ENCODE measurements at places on chromosomes 3 and 15.
A peak's percentile ranks its signal among the peaks of the same experiment; 100 is the strongest.

- DNase-seq, result no peak
These were observed 68.0 kb upstream of the WNT7A start for GRCh38 chr3:13947912-13948311.

- no peak for DNase-seq
These were observed 7.0 kb downstream of the CRYGS start for GRCh38 chr3:186536883-186537844.

DNA sequence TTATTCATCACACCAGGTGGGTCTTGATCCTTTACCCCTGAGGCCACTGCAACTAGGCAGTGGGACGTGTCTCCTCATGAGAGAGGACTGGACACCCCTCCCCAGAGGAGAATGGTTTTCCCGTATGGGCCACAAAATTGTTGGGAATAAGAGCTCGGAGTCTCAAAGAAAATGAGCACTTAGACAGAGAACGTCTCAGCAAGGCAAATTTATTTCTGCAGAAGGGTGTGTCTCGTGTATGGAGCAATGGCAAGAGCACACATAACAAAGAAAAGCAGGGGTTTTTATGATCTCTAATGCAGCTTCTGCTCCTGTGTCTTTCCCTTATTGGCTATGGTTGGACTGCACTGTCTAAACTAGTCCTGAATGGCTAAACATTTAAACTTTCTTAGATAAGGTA lies 803.5 kb downstream of the PLOD2 start:
- DNase-seq, result no peak

DNA sequence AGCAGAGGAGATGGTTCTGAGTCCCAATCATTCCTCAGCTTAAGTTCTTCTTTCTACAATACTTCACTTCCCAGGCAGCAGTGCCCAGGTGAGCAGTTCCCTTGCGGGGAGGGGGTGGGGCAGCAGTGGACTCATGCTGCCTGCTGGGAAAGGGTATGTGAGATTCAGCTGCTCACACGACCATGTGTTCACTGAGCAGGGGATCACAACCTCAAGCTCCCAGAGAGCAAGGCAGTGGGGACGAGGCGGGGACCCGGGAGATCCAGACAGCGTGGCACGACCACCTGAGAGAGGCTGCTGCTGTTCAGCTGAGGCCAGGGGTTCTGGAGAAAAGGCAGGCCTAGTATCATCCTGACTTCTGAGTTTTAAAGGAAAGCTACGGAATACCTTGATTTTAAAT lies 166.6 kb downstream of the XXYLT1 start:
- DNase-seq, result no peak

DNA sequence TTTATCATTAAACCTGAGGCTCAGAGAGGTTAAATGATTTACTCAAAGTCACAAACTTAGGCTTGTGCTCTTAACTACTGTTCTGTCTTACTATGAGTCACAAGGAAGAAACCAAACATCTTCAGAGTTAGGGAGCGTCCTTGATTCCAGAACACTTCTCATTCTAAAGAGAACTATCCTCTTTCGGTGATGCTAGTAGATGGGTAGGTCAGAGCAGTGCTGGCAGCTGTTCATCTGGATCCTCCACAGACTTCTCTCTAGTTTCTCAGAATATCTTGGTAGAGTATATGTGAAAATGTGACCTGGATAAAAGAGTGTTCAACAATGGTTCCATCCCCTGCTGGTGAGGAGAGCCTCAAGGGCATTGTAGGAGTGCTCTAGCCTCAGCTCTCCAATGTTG lies 3.3 kb downstream of the ARL6IP5 start:
- no peak for DNase-seq

- DNase-seq, result no peak
These were observed 689.6 kb upstream of the NECTIN3 start for GRCh38 chr3:110381992-110382391.

- DNase-seq, result no peak
These were observed 300.6 kb downstream of the TLE3 start for GRCh38 chr15:69797051-69797595.

DNA sequence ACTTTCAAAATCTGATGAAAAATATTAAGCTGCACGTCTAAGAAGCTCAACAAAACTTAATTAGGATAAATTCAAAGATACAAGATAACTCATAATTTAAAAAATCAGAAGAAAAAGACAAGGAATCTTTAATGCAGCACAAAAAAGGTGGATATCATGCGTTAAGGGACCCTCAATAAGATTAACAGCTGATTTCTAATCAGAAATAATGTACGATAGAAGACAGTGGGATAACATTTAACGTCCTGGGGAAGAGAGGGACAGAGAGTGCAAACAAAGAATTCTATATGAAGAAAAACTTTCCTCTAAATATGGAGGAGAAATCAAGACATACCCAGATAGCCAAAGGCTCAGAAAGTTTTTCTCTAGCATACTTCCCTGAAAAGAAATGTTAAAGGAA lies 519.5 kb downstream of the PYDC2 start:
- DNase-seq, result no peak

GRCh38 chr3:7779331-7779730 lies 722.3 kb upstream of the LMCD1 start:
- DNase-seq, result no peak

DNA sequence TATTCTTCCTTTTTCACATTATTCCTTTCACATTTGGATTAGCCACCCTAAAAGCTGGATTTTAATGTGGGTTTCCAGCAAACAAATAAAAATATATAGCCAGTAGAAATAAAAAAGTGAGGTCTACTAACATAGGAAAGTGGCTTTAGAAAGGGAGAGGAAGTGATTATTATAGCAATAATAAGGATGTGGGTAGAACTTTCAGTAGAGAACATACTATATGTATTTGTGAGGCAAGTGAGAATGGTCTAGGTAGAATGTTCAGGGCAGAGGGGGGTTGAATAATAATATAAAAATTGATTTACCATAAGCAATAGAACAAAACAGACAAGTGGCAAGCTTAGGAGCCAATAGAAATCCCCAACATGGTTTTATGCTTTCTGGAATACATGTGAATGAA lies 88.6 kb downstream of the NR1I2 start:
- DNase-seq, result no peak

DNA sequence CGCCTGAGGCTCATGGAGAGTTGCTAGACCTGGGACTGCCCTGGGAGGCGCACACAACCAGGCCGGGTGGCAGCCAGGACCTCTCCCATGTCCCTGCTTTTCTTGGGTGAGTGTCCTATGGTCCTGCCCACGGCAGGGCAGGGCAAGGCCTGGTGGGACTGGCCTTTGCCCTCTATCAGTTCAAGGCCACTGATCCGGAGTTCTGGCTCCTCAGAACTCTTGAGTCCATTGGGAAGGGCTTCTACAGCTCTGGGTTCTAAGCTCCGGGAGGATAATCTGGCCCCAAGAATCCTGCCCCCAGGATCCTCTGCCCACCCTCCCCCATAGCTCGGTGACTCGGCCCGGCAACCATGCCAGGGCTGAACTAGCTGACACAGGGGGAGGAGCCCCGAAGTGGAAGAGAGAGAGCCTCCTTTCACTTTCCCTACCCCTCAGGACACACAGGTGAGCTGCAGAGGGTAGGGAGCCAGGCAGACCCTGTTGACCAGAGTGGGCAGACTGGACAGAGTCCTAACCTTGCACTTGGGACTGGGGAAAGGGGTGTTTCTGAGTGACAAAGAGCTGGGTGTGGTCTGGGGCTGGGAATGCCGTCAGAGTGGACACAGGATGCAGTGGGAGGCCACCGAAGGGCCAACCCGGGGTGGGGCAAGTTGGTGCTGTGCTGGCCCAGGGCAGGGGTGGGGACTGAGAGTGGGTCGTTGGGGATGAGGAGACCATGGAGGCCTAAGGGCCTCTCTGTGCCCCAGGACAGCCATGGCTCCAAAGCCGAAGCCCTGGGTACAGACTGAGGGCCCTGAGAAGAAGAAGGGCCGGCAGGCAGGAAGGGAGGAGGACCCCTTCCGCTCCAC lies 664 bp downstream of the PARP3 start:
- DNase-seq, result no peak

DNA sequence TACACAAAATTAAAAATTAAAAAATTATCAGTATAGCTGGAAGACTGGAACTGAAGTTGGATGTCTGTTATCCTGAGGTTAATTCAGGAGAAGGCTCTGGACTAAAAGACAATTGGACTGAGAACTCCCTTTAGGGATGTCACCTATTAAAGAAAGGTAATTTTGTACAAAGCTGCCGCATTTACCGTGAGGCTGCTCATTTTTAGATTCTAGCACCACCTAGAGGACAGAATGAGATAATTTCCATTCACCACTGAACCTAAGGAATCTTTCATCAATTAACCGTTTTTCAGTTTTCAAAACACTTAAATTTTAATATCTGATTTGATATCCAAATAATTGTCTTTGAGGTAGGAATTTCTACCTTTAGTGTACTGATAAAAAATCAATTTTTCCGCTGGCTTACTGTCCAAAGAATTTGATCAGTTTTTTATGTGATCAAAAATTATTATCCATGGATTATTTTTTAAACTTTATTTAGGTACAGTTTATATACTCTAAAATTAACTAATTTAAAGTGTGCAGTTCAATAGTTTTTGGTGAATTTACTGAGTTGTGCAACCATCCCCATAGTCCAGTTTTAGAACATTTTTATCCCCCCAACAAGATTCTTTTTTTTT lies 106.7 kb upstream of the TNIK start:
- peak; percentile 9 for DNase-seq

GRCh38 chr3:45659661-45660566 lies 29.3 kb upstream of the SACM1L start:
- DNase-seq, result no peak

DNA sequence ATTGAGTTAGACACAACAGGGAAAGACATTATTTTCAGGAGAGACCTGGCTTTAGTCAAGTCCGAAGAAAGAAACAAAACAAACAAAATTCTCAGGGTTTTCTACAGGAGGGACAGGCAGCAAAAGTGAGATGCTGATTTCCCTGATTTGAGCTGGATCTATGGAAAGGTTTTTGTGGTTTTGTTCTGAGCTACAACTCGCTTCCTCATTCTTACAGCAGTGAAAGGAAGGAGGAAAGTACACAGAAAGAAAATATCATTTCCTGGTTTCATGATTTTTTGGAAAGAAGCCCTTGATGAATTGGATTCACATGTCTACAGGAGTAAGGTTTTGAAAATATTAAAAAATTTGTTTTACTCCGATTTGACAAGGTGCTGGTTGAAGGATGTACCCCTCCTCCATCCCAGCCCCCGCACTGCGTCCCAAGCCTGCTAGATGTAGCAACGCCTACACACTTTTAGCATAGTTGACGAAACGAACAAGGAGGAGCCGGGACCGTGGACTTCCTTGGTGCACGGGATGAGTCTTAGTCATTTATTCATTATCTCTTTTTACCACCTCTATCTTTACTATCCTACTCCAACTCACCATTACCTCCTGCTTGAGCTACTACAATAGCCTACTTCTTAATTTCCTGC lies 10.8 kb downstream of the PRICKLE2 start:
- no peak for DNase-seq

- DNase-seq, result no peak
These were observed 320.2 kb upstream of the MME start for GRCh38 chr3:154759966-154760365.

DNA sequence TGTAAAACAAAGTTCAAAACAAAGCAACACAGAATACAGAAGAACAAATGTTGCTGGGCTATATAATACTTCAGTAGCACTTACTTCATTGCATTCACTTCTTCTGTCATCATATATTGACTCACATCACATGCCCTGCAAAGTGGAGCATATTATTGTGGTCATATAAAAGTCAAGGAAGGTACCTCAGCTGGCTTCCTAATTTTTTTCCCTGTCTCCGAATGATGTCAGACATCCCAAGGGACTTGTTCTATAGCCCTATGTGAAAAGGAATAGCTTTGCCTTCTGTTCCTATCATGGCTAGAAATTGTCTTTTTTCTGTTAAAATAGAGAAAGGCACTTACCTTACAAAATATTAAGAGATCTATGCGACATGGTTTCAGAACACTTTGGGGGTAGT lies 109.4 kb downstream of the LRTM1 start:
- no peak for DNase-seq

- no peak for DNase-seq
These were observed 528 bp downstream of the RBPMS2 start for GRCh38 chr15:64774629-64775493.

DNA sequence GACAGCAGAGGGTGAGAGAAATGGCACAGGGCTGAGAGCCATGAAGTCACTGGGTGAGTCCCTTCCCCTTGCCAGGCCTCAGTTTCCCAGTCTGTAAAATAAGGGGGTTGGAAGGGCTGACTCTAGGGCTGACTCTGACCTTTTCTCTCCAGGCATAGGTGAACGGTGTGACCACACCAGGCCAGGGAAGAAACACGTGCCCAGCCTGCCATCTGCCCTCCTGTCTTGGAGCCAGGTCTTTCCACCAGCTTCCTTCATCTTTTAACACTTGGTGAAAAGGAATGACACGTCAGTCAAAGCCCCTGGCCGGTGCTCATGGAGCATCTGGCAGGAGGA lies 74.4 kb downstream of the CPN2 start:
- DNase-seq, result no peak

DNA sequence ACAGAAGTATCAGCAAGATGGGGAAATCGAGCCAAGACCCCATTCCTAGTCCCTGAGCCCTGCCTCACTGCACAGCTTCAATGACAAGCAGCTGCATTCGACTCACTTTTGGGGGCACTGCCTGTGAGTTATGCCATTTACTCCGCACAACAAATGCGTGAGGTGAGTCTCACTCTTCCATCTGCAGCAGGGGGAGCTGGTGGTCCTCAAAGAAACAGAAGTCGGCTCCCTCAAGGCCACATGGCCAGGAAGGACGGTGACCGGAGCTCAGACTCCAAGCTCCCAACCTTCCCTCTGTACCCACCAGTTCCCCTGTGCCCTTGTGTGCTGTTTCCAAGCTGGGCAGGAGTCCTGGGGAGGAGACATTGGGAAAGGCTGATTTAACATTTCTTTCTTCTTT lies 127.7 kb upstream of the IQSEC1 start:
- DNase-seq, result no peak

DNA sequence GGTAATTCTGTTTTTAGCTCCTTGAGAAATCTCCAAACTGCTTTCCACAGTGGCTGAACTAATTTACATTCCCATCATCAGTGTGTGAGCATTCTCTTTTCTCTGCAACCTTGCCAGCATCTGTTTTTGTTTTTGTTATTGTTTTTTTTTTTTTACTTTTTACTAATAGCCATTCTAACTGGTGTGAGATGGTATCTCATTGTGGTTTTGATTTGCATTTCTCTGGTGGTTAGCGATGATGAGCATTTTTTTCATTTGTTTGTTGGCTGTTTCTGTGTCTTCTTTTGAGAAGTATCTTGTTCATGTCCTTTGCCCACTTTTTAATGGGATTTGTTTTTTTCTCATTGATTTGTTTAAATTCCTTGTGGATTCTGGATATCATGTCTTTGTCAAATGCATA lies 129.7 kb upstream of the ABHD17C start:
- DNase-seq, result no peak

Data from smooth muscle cell of the brain vasculature (primary cell).